ENCODE measurements at places on chromosomes 7 and 10. TPM values are rescaled to one million over a fixed set of nuclear protein-coding genes. Genes with fewer than 3 reads are reported as not detected.

The CCL26 gene
- not detected for total RNA-seq

The TAS2R5 gene
- total RNA-seq, result 1.7 TPM

The ABCB1 gene
- 9.7 TPM for total RNA-seq

The PDCD4 gene
- total RNA-seq, result 44.9 TPM

The NOM1 gene
- total RNA-seq, result 30.9 TPM

The MNX1 gene
- not detected for total RNA-seq

The GALNT17 gene
- not detected for total RNA-seq

The LRRD1 gene
- 0.07 TPM for total RNA-seq

The ABCC2 gene
- 1.1 TPM for total RNA-seq

The ANKRD2 gene
- 0.27 TPM for total RNA-seq

The TDRD1 gene
- total RNA-seq, result not detected

The MINDY3 gene
- 39.8 TPM for total RNA-seq

The FGFBP3 gene
- 0.27 TPM for total RNA-seq

Data from thoracic aorta endothelial cell (primary cell).